ENCODE measurements at places on chromosomes 3 and 15. TPM values are rescaled to one million over a fixed set of nuclear protein-coding genes. Genes with fewer than 3 reads are reported as not detected.

IMPG2 gene
- 0.66 TPM for total RNA-seq

CSPG5 gene
- total RNA-seq: 0.10 TPM

UROC1 gene
- total RNA-seq: not detected

CHST13 gene
- total RNA-seq: 0.21 TPM

INSYN1 gene
- not detected for total RNA-seq

SPTBN5 gene
- total RNA-seq: 3.0 TPM

Measured in naive thymus-derived CD4-positive, alpha-beta T cell (primary cell).